NCI-H1417 treated with DMSO at 0.1 percent for 48 hours (cell line): ENCODE measurements at places on chromosomes 1 and 21.

DNA sequence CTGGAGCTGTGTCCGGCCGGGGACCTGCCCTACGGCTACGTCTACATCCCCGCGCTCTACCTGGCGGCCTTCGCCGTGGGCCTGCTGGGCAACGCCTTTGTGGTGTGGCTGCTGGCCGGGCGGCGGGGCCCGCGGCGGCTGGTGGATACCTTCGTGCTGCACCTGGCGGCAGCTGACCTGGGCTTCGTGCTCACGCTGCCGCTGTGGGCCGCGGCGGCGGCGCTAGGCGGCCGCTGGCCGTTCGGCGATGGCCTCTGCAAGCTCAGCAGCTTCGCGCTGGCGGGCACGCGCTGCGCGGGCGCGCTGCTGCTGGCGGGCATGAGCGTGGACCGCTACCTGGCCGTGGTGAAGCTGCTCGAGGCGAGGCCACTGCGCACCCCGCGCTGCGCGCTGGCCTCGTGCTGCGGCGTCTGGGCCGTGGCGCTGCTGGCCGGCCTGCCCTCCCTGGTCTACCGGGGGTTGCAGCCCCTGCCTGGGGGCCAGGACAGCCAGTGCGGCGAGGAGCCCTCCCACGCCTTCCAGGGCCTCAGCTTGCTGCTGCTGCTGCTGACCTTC is 412 bp downstream of the GPR25 start:
- DNase-seq = no peak

GRCh38 chr1:78490861-78491450 is at the start of gene PTGFR:
Gene PTGFR, plus strand, starts transcription at chr1:78490974. Its CDS starts 1,770 bp downstream, at chr1:78492744.
- no peak for DNase-seq

GRCh38 chr1:33151116-33151515 is 30.7 kb downstream of the TRIM62 start:
- DNase-seq = no peak

GRCh38 chr1:148290881-148291280 is 138.8 kb upstream of the NBPF11 start:
- no peak for DNase-seq

DNA sequence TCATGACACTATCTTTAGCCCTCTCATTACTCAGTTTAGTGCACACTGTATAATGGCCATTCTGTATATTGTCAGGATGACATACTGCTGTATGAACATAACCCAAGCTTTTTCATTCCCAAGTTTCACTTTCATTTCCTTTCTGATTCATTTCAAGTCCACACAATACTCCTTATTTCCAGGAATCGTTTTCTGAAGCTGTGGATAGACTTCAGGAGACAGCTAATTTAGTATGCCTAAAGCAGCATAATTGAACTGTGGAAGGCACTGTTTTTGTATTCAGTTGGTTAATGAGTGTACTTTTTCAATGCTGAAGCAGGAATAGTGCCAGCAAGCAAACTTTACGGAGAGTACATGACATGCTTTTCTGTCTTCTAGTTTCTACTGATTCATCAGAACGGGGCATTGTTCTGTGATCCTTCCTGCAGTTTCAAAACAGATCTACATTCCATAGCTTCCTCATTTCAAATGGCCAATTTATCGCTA is 578.5 kb upstream of the ZP4 start:
- no peak for DNase-seq
